ENCODE measurements at places on chromosomes 3 and 15.

DNA sequence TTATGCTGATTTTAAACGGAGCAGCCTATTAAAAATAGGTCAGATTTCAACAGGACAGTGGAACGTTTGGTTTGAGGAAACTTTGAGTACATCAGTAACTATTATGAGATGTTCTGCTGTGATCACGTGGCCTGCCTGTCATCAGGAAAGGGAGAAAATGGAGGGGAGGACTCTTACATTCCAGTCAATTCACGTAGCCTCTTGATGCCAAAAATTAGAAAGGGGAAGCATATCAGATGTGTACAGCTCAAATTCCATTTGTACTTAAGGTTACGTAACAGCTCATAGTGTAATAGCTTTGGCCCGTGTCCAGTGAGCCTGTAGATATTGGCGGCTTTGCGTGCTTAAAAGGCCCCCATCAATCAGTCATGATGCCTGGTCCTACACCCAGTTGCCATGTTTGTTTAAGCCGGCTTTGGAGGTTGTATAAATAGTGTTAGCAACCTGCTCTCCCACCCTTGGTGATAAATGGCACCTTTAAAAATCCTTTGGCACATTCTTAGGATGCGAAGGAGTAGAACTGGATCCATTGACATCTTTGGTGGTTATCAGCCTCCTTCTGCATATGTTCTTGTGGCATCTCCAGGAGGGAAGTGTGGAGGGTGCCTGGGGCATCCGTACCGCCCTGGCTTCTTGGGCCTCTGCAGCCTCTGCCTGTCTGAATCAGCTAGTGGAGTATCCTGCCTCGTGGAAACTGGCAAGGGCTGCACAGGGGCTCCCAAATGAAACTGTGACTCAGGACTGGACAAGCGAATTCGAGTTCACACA, 163.9 kb downstream of the THSD4 start:
- no peak for DNase-seq

- no peak for DNase-seq
Observed at GRCh38 chr3:58013973-58014649, 5.9 kb downstream of the FLNB start.

- no peak for DNase-seq
Observed at GRCh38 chr3:152184971-152185686, 83.6 kb upstream of the MBNL1 start.

DNA sequence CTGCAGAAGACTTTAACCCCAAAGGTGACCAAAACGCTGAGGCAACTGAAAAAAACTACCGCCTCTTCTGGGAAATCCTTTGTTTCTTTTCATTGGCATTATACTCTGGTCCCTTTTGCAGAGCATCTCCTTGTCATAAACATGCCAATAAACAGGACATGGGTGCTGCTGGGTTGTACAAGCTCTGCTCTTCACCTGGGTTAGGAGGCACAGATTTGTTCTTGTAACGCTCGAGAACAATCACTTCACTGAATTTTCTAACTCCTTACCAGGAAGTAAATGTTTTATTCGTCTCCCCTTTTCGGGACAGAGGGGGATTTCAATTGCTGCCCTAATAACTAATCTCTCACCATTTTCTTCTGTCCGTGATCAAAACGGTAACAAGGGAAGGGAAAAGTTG, 1.3 kb downstream of the PLCH1 start:
- no peak for DNase-seq

DNA sequence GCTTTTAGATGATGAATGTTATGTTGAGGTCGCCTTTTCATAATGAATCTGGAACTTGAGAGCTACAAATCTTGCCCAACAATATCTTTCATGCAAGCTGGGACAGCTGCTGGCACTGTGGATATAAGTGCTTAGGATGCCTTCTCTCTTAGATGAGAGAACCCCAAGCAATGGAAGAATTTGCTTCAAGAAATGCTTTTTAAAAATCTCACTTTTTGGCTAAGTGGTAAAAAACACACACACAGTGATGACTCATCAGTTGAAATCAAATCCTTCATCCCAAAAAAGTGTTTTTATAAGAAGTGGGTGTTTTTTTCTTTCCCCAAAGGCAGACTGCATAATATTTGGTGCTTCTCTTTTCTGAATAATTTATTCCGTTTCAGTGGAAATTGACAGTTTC, 38.4 kb upstream of the GALNT15 start:
- no peak for DNase-seq

- DNase-seq: no peak
Observed at GRCh38 chr3:64088408-64089205, 65.3 kb upstream of the PSMD6 start.

DNA sequence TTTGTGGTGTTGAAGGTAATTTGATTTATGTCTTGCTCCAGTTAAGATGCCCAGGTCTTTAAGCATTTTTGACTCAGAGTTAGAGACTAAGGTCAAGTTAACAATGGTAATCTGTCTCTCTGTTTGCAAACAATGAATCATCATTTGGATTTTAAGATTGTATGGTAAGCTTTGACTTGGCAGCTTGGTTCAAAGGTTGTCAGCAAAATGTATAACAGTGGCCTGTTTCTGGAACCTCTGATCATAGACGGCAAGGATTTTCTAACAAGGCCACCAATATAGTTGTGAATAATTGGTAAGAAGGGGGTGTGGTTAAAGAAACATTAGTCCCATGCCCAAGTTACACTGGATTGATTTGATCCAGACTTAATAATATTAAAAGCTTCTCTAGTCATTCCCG, 775.2 kb upstream of the GOLIM4 start:
- no peak for DNase-seq

GRCh38 chr3:72519946-72520604, 328.2 kb downstream of the SHQ1 start:
- no peak for DNase-seq

DNA sequence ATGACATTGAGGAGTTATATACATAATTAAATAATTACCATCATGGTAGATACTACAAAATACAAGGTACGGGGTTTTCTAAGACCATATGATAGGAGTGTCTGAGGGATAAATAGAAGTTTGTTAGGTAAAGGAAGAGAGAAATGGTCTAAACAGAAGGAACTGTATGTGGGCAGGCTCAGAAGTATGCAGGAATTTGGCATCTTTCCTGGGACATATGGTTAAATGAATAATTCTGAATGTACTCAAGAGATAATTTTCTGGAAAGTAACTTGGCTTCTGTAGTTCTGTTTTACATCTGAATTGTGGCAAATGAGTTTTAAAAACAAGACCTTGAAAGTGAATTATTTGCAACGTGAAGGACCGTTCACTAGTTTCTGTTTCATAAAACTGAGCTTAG, 17.5 kb downstream of the LMCD1 start:
- DNase-seq: no peak

GRCh38 chr15:42279234-42279723, 6.0 kb upstream of the TMEM87A start:
- DNase-seq: no peak

DNA sequence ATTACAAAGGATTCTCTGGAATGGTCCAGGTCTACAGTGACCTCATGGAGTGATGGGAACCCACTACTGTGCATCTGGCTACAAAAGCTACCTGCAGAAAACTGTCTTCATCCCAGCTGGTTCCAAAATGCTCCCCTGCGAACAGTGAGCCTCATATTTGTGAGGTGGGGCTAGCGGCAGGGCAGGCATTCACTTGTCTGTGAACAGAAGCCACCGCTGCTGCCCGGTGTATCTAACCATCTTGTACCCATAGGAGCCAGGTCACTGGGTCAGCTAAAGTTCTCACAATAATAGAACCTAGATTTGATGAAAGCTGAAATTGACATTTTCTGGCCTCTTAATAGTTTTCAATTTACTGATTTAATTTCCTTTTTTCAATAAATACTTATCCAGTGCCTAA, 150.7 kb downstream of the KLF13 start:
- no peak for DNase-seq

- no peak for DNase-seq
Observed at GRCh38 chr15:94002041-94002440, 229.3 kb upstream of the MCTP2 start.

GRCh38 chr3:37032961-37033360, 39.6 kb downstream of the MLH1 start:
- DNase-seq: no peak

DNA sequence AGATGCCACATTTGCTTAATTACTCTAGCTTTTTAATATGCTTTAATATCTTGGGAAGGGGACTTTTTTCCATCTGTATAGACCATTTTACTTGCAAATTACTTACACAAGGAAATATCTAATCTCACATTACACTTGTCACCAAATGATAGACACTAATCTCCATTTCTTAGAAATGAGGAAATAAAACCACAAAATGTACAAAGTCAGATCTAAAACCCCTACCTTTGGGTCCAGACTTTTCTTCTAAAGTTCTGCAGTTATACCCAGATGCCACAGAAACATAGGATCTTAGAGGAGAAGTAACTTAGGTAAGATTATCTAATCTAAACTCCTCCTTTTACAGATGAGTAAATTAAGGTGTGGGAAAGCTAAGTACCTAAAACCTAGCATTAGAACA, 44.3 kb downstream of the CD200R1L start:
- no peak for DNase-seq

GRCh38 chr3:156587760-156588069, 32.8 kb upstream of the SSR3 start:
- DNase-seq: no peak

DNA sequence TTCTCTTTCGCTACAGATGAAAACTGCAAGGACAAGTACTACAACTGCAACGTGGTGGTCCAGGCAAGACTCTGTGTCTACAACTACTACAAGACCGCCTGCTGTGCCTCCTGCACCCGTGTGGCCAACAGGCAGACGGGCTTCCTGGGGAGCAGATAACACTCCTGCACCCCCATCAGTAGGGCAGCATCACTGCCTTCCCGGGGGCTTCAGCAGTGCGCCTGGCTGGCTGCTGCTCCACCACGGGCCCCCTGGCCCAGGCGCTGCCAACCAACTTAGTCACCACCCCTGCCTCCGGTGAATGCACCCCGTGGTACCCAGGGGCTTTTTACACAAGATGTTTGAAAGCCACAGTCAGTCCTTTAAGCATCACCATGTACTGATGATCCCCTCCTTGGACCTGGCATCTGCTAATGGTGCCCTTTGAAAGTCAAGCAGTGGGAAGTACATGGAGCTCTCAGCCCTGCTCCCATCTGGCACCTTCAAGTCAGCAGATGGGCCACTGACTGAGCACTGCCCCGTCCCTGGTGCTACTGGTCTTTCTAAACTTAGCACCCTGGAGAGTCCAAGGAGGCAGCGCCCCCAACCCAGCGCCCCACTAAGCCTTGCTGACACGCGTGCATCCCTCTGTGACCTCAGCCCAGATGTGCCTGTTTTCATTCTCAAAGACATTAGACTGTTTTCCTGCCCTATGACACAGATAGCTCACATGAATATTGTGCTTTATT, 33.0 kb upstream of the NR2E3 start:
- DNase-seq: no peak

DNA sequence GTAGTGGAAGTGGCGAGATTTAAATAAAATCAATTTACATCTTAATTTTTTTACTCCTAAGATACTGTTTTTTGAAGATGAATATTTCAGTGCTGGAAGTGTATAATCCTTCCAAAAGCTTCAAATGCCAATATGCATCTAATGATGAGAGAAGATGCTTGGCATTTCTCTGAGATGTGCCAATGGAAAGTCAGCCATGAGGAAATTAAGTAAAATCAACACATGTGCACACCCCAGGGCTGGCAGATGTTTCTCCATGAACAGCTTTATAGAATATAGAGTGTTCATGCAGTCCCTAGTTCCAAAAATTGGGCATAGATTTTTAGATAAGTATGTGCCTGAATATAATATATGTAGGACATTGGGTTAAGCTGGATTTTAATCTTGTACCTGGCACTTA, 90.1 kb downstream of the CPNE4 start:
- no peak for DNase-seq

DNA sequence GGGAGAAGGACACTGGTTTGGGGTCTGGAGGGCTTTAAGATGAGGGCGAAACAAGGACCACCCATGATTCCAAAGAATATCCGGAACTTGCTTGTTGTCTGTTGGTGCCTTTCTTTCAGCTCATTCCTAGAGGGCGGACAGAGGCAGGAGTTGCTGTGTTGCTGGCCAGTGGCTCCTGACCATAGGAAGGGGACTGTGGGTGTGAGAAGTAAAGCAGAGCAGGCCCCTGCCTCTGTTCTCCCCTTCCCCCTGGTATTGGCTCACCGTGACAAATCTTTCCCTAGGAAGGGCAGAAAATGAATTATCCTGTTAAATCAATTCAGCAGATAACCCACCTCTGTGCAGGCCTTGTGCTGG, 89.1 kb downstream of the LIPC start:
- DNase-seq: no peak

GRCh38 chr3:137854533-137855261, 90.6 kb downstream of the SOX14 start:
- DNase-seq: no peak

DNA sequence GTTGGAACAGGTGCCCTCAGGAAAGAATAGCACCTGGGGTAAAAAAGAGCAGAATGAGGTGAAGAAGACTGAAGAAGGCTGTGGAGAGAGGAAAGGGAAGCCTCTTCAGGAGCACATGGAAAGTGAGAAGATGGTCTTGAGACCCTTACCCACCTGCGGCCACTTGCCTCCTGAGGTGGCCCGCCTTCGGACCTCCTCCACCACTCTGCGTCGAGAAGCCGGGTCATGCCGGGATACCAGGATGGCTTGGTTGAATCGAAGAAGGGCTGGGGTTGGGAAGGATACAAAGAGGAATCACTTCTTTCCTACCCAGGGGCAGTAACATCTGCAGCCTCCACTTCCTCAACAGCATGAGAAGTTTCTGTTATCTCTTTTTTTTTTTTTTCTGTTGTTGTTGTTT, 3.0 kb downstream of the LPCAT4 start:
- DNase-seq: no peak

- DNase-seq: no peak
Observed at GRCh38 chr15:65184305-65184867, 756 bp downstream of the CLPX start.

GRCh38 chr15:90160781-90161727, 40.1 kb upstream of the SEMA4B start:
- DNase-seq: no peak

GRCh38 chr3:19540464-19540863, 392.2 kb downstream of the KCNH8 start:
- DNase-seq: no peak

- DNase-seq: no peak
Observed at GRCh38 chr3:71132995-71133730, 450.4 kb downstream of the FOXP1 start.

DNA sequence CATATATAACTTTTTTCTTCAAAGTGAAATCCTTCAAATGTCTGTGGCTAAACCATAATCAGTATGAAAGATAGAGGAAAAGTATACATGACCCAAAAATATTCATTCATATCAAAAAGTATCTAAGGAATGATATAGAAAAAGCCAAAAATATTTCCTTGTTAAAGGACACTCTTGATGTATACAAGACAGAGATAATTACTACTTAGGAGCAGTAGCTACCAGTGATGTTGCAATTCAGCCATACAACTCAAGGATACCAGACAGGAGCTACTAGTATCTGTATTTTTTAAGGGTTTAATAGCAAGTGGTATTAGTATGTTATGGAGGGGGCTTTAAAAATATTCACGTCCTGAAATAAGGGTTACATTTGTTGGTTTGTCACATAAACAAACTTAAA, 37.0 kb downstream of the FBXL22 start:
- DNase-seq: no peak
